B cell (primary cell): ENCODE measurements at places on chromosomes 6 and 20. TPM values are rescaled to one million over a fixed set of nuclear protein-coding genes. Genes with fewer than 3 reads are reported as not detected.
A peak's percentile ranks its signal among the peaks of the same experiment; 100 is the strongest.

DNA sequence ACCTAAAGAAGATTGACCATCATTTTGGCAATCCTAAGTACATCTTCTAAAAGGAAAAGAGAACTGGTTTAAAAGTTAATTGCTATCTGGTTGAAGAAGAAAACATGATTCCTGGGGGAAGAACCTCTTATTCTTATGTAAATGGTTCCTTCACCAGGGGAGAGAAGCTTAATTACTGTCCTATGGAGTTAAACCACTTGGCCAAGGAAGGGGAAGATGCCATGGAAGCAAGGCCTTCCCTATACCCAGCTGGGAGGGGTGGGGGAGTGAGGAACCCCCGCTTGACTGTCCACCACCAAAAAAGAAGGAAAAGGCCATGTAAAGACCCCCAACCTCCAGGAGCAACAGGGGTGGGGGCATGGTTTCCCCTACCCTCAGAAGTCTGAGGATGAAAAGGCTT lies 962.1 kb downstream of the GRIK2 start:
- H3K36me3 ChIP-seq = no peaks in the 10 kb centered on the region
- no peak overlapping the region for H3K4me3 ChIP-seq
- H3K4me1 ChIP-seq = no peaks in the 10 kb centered on the region
- DNase-seq = no peak
- no peaks in the 10 kb centered on the region for H3K27me3 ChIP-seq
- no peak overlapping the region for H3K27ac ChIP-seq

GRCh38 chr6:123715006-123715863 lies 78.5 kb upstream of the TRDN start:
- no peaks in the 10 kb centered on the region for H3K4me1 ChIP-seq
- H3K27me3 ChIP-seq = no peaks in the 10 kb centered on the region
- no peak overlapping the region for H3K27ac ChIP-seq
- no peak overlapping the region for H3K4me3 ChIP-seq
- no peaks in the 10 kb centered on the region for H3K36me3 ChIP-seq
- DNase-seq = no peak

- no peaks in the 10 kb centered on the region for H3K27me3 ChIP-seq
- peak; percentile 31 for DNase-seq
- H3K4me1 ChIP-seq = peaks cover 16% of the 10 kb centered on the region
- peak overlapping the region; percentile 58 for H3K4me3 ChIP-seq
These were observed 55.2 kb upstream of the RREB1 start for GRCh38 chr6:7052443-7053011.

GRCh38 chr6:26162399-26162798 lies 75.2 kb downstream of the HFE start:
- no peak overlapping the region for H3K27ac ChIP-seq
- no peak for DNase-seq
- H3K4me3 ChIP-seq = no peak overlapping the region
- H3K27me3 ChIP-seq = no peaks in the 10 kb centered on the region
- peaks cover 23% of the 10 kb centered on the region for H3K4me1 ChIP-seq

DNA sequence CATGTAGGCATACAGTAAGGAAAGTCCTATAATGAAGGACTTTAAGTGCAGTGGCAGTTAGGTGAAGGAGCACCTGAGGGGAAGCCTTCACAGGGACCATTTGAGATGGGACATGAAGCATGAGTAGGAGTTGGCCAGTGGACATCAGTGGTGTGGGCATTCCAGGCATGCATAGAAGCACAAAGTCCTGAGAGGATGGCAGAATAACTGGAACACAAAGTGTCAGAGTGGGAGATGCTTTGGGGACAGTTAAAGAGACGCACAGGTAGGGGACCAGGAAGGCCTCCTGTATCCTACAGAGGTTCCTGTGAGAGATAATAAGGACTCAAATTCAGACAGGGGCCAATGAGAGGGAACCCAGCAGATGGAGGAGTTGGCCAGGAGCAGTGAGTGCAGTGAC lies 26.4 kb upstream of the EFHC1 start:
- H3K27me3 ChIP-seq = no peaks in the 10 kb centered on the region
- no peaks in the 10 kb centered on the region for H3K36me3 ChIP-seq
- H3K4me1 ChIP-seq = peaks cover 27% of the 10 kb centered on the region

HLA-C gene
- 972 and 998 TPM in 2 replicates for total RNA-seq

KCNK15 gene
- 0.17 TPM in 1 of 2 replicates, not detected in the other for total RNA-seq
